ENCODE measurements at places on chromosomes 7 and 10.

DNA sequence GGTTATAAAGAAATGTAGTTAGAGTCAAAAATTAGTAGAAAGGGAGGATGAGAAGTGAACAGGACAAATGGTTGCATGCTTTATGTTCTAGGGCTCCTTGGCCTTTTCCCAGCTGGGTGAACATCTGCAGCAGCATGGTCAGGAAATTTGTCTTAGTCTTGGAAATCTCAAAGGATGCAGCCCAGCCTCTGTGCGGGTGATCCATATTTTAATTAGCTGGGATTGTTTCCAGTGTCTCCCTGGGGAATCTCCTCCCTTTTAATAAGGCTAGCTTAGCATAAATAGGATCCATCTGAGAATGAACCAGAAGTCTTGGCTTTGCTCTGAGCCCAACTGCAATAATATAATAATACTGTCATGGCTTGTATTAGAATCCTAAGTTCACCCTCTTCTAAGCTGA is 198.3 kb downstream of the PRKG1 start:
- DNase-seq, result no peak

DNA sequence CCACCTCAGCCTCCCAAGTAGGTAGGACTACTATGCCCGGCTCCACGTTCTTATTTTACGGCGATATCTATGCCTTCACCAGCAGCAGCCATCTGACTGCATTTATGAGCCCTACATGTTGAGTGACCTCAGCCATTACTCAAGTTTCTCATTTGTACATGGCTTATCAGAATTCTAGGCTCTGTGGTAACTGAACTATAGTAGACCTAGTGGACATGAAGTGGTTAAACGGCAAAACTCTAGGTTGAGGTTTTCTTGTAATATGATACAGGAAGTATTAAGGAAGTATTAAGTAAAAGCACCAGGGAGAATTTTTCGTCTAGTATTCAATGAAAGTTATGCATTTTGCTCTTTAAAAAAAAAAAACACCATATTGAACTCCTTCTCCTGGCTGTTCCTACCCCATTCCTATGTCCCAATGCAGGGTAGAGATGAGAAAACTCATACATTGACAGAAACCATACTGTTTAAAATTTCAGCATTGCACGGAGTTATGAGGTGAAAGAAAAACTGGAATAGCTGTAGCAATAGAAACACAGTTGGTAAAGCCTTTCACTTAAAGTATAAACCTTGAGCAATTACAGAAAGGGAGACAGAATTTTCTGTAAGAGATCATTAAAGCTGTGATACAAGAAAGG is 39.8 kb upstream of the EPC1 start:
- DNase-seq, result no peak

DNA sequence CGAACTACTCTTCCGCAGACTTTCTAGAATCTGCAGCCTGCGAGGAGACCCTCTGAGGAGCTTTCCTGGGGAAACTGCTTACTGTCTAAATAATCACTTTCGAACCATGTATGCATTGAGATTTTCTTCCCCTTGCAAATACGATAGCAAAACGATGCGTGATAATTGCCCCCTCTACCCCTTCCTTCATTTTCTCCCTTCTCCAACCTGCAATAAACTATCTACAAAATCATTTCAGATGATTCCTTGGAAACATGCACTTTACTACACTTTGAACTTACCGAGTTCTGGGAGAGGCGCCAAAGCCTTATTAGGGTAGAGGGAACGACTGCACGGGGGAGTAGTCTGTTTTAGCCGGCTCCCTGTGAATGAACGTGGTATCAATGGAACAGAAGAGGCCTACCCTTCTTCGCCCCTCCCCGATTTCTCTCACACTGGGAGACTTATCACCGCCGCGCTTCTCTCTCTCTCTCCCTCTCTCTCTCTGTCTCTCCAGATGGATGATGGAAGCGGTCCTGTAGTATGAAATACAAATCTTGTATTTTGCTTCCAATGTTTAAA is at the start of gene FGFBP3:
FGFBP3 (minus strand) TSS at position 370 of the 561 bp plus-strand sequence. CDS start 517 bp downstream, outside the sequence.
- DNase-seq, result peak; percentile 26

DNA sequence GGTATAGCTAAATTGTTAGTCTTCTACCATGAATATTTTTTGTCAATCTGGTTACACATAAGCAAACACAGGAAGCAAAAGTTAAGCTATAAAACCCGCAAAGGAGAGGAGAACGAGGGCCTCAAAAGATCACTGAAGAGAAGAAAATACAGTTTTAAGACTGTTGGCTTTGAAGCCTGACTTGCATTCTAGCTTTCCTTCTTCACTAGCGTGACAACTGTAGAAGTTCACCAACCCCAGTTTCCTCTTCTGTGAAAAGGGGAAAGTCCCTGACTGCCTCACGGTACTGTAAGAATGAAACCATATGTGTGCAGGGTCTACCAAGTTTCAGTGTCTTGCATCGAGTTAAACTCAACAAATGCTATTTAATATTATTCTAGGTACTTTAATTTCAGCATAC is 7.5 kb upstream of the LRRN3 start:
- DNase-seq, result peak; percentile 46

- DNase-seq, result no peak
Measured at GRCh38 chr7:28481091-28481926, 69.0 kb downstream of the CREB5 start.

GRCh38 chr7:3175285-3175902 is 125.7 kb upstream of the SDK1 start:
- DNase-seq, result no peak

DNA sequence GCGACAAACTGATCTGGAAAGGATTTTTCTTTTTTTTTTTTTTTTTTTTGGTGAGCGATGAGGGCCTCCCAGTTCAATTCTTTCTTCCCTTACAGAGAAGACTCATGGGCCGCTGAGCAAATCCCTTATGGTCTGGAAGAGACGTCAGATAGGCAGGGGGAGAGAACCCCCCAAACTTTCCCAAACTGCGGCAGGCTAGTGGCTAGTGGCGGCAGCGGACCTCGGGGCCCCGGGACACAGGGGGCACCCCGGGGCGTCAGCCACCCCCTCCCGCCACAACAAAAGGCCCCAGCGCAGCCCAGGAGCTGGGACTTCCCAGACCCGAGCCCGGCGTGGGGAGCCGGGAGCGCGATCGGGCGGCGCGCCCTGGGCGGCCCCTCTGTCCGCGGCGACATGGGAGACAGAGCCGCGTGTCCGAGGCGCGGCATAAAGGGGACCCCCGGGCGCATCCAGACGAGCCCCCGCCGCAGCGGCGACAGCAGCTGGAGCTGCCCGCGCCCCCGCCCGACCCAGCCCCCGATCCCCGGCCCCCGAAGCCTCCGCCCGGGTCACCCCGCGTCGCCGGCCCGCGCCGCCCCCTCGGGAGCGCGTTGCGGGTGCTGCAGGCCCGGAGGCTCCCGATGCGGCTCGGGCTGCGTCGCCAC is 755 bp downstream of the FAM171A1 start:
- DNase-seq, result peak; percentile 15

- no peak for DNase-seq
Measured at GRCh38 chr10:70317943-70318318, 34.1 kb upstream of the NPFFR1 start.

DNA sequence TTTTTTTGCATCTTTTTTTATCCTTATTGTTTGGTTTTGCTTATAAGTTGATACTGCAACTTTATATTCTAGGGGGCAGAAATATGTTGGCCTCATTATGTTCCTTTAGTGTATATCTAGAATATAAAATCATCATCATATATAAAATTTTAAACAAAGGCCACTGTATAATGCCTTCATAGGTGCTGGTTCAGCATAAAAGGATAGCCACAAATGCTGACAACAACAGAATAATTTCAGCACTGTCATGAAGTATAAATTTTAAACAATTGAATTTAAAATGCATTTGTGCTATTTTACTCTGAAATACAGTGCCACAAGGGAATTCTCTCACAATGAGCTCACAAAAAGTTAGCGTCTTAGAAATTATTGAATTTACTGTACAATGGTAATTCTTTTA is 285.9 kb downstream of the ATRNL1 start:
- DNase-seq, result no peak

- DNase-seq, result no peak
Measured at GRCh38 chr10:15196021-15196834, 27.7 kb upstream of the NMT2 start.

DNA sequence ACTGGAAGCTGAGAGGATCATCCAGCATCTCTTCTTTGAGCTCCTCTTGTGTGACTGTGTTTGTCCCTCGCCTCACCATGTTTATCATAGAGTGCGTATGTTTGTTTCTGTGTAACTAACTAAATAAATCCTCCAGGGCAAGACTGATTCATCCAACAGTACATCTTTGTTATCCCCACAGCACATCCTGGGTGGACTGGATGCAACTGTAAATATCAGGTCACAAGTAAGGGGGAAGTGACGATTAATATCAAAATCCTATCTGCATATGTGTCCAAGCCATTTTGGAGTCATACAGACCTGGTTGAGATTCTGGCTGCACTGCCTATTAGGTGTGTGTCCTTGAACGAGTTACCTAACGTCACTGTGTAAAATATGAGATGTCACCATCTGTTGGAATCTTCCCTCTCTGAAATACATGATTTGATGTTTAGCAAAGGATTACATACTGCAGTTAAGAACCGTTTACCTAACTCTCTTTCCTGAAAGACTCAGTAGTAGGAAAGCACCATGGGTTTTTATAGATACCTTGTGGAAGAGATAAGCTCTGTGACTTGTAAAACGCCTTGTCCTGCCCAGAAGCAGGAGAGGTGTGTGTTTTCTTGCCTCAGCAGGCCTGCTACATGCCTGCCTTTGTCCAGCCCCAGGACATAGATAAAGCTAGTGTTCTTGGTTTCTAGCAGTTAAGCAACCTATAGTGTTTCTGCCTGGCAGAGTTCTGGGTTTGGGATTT is 25.8 kb downstream of the WBP1L start:
- no peak for DNase-seq

- DNase-seq, result no peak
Measured at GRCh38 chr7:46163246-46163645, 242.2 kb upstream of the IGFBP3 start.

DNA sequence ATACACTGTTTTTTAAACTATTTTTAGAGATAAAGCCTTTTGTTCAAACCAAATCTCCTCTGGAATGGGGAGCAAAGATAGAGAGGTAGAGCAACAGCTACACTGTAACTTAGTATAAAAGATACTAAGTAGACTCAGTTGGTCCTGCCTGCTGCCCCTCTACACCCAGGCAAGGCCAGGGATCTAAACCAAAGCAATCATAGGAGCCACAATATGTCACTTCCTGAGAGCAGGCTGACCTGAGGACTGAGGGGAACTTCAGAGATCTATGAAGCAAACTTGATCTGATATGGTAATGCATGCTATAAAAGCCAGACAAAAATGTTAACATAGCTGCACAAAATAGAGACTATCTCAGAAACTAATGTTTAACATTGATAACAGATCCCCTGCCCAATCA is 7.0 kb upstream of the TRDMT1 start:
- DNase-seq, result no peak
